T-helper 17 cell (primary cell): ENCODE measurements at places on chromosomes 6 and 20. TPM values are rescaled to one million over a fixed set of nuclear protein-coding genes. Genes with fewer than 3 reads are reported as not detected.

Gene GPLD1
- total RNA-seq = 0.21 TPM

GRCh38 chr6:124536842-124537191, 425.4 kb upstream of the RNF217 start:
- no peak overlapping the region for H3K4me3 ChIP-seq
- H3K4me1 ChIP-seq = no peaks in the 10 kb centered on the region
- no peaks in the 10 kb centered on the region for H3K36me3 ChIP-seq
- no peak overlapping the region for H3K27ac ChIP-seq
- H3K27me3 ChIP-seq = no peaks in the 10 kb centered on the region

Gene DEF6
- total RNA-seq = 193 TPM

Gene MACROD2
- total RNA-seq = not detected

GRCh38 chr6:90545448-90545847, 41.4 kb downstream of the MAP3K7 start:
- H3K27me3 ChIP-seq = no peaks in the 10 kb centered on the region
- peaks cover 27% of the 10 kb centered on the region for H3K36me3 ChIP-seq
- H3K27ac ChIP-seq = no peak overlapping the region
- H3K4me3 ChIP-seq = no peak overlapping the region

DNA sequence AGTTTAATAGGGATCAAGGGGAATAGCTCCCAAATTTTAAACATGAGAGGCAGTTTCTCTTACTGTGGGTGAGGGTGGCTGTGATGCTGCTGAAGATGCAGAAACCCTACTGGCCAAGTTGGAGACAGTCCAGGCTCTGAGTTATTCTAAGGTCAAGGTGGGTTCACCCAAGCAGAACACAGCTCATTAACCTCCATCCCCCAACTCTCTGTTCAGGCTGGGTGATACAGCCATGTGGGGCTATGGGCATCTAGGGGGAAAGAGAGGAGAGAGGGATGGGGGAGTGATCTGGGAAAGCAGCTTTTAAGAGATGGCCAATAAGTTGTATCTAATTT, 18.9 kb upstream of the TRAM2 start:
- peaks cover 14% of the 10 kb centered on the region for H3K4me1 ChIP-seq
- peaks cover 17% of the 10 kb centered on the region for H3K27me3 ChIP-seq
- no peak for DNase-seq

DNA sequence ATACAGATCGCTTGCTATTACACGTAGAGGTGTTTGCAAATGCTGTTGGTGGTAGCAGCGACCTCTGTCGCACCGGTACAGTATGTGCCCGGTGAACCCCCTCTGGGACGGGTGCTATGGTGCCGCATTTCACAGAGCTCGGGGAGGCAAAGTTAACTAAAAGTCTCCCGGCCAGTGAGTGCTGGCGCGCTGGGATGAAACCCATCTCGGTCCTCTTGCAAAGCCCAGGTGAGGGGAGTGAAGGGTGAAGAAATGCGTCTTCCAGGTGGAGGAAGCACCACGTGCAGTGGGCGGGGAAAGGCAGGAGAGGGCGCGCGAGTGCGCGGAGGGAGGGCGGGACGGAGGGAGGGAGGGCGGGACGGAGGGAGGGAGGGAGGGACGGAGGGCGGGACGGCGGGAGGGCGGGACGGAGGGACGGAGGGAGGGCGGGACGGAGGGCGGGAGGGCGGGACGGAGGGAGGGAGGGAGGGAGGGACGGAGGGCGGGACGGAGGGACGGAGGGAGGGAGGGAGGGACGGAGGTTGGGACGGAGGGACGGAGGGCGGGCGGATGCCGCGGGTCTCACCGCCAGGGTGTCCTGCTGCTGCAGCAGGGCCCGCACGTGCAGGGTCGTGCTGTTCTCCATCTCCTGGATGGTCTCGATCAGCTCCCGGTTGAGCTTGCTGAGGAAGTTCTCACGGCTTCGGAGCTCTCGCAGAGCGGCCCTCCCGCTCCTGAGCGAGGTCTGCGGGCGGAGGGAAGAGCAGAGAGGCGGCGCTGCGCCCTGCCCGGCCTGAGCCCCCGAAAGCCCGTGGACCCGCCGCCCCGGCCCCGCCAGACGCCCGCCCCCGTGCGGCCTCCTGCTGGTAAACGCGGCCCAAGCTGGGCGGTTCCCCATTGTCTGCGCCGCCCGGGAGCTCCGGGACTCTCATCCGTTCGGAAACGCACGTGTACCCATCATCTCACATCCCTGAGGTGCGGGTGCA, 11.7 kb downstream of the C20orf96 start:
- no peaks in the 10 kb centered on the region for H3K27me3 ChIP-seq
- no peak overlapping the region for H3K4me3 ChIP-seq
- no peak for DNase-seq
- H3K36me3 ChIP-seq = peaks cover 6% of the 10 kb centered on the region
- H3K27ac ChIP-seq = no peak overlapping the region
- peaks cover 5% of the 10 kb centered on the region for H3K4me1 ChIP-seq

DNA sequence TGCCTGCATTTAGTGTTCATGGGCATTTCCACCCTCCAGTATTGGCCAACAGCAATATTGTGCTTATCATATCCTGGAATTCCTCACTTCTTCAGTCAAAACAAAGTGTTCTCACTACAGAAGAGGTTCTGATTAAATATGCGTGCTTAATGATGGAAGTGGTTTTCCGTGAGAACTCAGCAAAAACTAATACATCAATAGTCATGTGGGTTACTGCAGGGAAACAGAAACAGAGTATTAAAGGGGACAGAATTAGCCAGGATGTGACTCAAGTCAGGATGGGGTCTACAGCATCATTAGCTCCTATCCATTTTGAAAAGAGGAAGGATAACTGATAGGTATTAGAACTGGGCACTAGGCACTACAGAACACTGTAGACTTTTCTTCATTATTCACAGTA, 384.6 kb downstream of the CDKAL1 start:
- no peak overlapping the region for H3K27ac ChIP-seq
- no peak overlapping the region for H3K4me3 ChIP-seq
- H3K4me1 ChIP-seq = peaks cover 2% of the 10 kb centered on the region
- H3K36me3 ChIP-seq = no peaks in the 10 kb centered on the region
- no peaks in the 10 kb centered on the region for H3K27me3 ChIP-seq

Gene DNMT3B
- total RNA-seq = 0.34 TPM

DNA sequence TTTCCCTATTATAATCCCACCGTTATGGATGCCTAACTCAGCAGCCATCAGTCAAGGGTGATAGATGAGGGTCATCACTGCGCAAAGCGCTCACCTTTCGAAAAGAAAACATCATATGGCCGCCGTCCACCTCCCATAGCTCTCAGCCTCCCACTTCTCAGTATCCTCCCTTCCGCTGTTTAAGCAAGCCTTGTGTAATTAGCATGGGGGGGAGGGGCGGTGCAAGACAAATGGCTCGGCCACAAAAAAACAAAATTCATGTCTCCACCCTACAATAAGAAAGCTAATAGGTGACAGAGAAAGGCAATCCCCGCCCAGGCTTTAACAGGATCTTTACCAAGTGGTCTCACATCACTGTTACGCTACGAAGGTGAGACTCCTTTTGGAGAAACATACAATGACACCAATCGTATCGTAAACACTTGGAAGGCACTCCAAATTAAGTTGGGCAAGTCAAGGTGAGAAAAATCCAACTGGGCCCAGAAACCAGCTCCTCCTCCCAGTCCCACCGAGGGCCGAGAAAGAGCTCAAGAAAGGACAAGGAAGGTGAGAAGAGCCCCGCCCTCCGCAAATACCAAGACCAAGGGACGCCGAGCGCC, 645 bp downstream of the DDX39B start:
- peak overlapping the region; percentile 97 for H3K4me3 ChIP-seq
- peak overlapping the region; percentile 100 for H3K27ac ChIP-seq
- no peaks in the 10 kb centered on the region for H3K27me3 ChIP-seq

Gene RPP40
- 2.1 TPM for total RNA-seq

DNA sequence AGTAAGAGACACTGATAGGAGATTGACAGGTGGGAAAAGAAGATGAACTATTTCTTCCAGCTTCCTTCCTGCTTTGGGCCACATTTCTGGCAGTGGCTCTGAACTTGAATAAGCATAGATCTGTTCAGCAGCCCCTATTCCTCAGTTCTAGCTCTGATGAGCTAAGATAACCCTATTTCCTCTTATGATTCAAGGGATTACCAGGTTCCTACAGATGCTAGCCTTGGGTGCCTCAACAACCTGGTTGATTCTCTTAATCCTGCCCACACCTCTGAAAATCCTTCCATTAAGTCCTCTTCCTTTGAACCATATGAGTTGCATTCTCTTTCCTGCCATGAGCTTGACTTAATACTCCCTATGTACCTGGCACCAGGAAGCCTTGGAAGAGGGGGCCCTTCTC, 49.8 kb upstream of the MOCS1 start:
- no peak overlapping the region for H3K27ac ChIP-seq
- no peak overlapping the region for H3K4me3 ChIP-seq
- no peak for DNase-seq

GRCh38 chr6:156262014-156262413, 515.2 kb upstream of the ARID1B start:
- no peak for DNase-seq
- no peak overlapping the region for H3K4me3 ChIP-seq
- no peaks in the 10 kb centered on the region for H3K27me3 ChIP-seq
- H3K4me1 ChIP-seq = peaks cover 4% of the 10 kb centered on the region

Gene MAFB
- 0.86 TPM for total RNA-seq

DNA sequence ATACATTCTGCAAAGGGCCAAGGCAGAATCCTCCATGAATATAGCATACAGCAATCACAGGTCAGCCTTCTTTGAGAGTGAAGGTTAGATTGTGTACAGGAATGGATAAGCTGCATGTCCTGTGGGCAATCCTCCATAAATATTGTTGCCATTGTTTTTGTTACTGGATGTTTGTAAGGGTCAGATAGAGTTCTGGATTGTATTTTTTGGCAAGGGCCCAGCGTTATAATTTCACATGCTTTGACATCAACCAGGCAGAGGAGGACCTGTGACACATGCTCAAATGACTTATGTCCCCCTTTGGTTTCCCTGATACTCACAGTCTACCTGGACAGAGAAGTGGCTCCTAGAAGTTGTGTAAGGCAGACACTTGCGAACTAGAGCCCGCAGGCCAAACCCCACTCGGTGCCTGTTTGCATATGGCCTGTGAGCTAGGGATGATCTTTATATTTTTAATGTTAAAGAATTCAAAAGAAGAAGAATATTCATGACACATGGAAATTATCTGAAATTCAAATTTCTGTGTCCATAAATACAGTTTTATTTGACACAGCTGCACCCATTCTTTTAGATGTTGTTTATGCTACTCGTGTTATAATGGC, 5.4 kb downstream of the LY86 start:
- H3K27ac ChIP-seq = no peak overlapping the region
- DNase-seq = no peak
- H3K4me3 ChIP-seq = no peak overlapping the region
- H3K4me1 ChIP-seq = peaks cover 27% of the 10 kb centered on the region
- H3K27me3 ChIP-seq = no peaks in the 10 kb centered on the region

- no peak overlapping the region for H3K27ac ChIP-seq
- no peak for DNase-seq
- no peak overlapping the region for H3K4me3 ChIP-seq
- H3K36me3 ChIP-seq = no peaks in the 10 kb centered on the region
- no peaks in the 10 kb centered on the region for H3K4me1 ChIP-seq
Observed at GRCh38 chr6:132122176-132122575, 171.0 kb upstream of the CCN2 start.

- H3K4me1 ChIP-seq = no peaks in the 10 kb centered on the region
- no peaks in the 10 kb centered on the region for H3K36me3 ChIP-seq
- no peak overlapping the region for H3K4me3 ChIP-seq
Observed at GRCh38 chr20:62339647-62340062, 27.5 kb downstream of the LAMA5 start.

DNA sequence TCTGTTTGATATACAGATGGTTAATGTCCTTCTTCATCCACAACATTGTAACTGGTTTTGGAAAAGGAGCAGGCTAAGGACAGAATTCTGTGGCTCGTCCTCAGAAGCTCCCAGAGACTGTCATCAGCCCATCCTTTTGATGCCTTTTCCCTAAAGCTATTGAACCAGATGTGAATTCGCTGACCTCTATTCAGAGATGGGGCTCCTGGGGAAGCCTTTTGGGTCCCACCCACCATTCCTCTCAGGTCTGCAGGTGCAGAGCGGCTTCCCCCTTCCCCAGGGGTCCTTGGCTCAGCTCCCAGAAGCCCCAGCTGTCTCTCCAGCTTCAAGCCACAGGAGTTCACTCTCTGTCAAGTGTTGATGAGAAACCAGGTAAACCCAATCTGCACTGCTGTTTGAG, 191.7 kb downstream of the SMOC2 start:
- DNase-seq = no peak
- H3K27ac ChIP-seq = no peak overlapping the region
- H3K36me3 ChIP-seq = no peaks in the 10 kb centered on the region
- H3K27me3 ChIP-seq = peaks cover 18% of the 10 kb centered on the region
- no peak overlapping the region for H3K4me3 ChIP-seq

Gene MYL9
- total RNA-seq = 3.4 TPM

DNA sequence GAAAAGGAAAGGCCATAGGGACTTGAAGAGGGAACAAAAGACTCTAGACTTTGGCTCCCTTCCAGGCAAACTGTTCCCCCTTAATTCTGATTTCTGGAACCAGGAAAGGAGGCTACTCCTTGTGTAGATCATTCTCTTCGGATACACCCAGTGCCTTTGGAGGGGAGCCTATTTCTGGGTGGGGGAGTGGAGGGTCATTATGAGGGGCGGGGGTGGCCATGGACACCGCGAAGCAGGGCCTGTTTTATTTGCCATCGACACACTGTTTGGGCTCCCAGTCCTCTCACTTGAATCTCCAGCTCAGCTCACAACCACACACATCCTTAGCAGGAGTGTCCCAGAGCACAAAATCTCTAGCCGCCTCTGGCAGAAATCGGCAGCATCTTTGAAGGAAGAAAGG, 132.3 kb downstream of the PXDC1 start:
- peaks cover 2% of the 10 kb centered on the region for H3K36me3 ChIP-seq
- peaks cover 7% of the 10 kb centered on the region for H3K4me1 ChIP-seq
- H3K27ac ChIP-seq = no peak overlapping the region

Gene MAPK13
- 32.1 TPM for total RNA-seq

Gene HNF4A
- total RNA-seq = not detected

DNA sequence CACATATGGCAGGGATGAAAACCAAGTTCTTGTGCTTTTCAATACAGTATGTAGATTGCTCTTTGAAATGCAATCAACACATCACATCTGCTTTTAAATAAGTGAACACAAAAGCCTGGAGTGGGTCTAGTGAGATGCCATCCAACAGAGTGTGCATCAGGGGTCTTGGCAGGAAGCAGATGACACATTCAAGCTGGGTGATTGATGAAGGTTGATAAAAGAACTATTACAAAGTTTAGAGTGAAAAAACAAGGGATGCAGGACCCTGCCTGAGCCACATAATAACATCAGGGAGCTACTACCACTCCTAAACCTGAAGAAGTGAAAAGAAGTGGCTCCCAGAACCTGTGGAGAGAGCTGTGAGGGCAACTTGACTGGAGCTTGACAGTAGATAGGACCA, 16.6 kb upstream of the PLCB1 start:
- H3K4me1 ChIP-seq = no peaks in the 10 kb centered on the region
- no peak overlapping the region for H3K4me3 ChIP-seq
- peaks cover 25% of the 10 kb centered on the region for H3K27me3 ChIP-seq
- no peak overlapping the region for H3K27ac ChIP-seq
- DNase-seq = no peak

GRCh38 chr6:42118162-42119001, 24.0 kb downstream of the C6orf132 start:
- no peak overlapping the region for H3K4me3 ChIP-seq
- H3K36me3 ChIP-seq = peaks cover 6% of the 10 kb centered on the region
- no peak overlapping the region for H3K27ac ChIP-seq
- H3K27me3 ChIP-seq = peaks cover 23% of the 10 kb centered on the region

GRCh38 chr6:116948533-116949304, 71.7 kb downstream of the RFX6 start:
- DNase-seq = no peak
- no peaks in the 10 kb centered on the region for H3K36me3 ChIP-seq
- no peak overlapping the region for H3K4me3 ChIP-seq
- H3K27me3 ChIP-seq = peaks cover 14% of the 10 kb centered on the region

- peaks cover 15% of the 10 kb centered on the region for H3K4me1 ChIP-seq
- peak overlapping the region; percentile 79 for H3K27ac ChIP-seq
- H3K36me3 ChIP-seq = no peaks in the 10 kb centered on the region
Observed at GRCh38 chr6:149216459-149216858, 101.1 kb upstream of the TAB2 start.

Gene SEC23B
- total RNA-seq = 56.0 TPM
